ENCODE measurements at places on chromosomes 6 and 20. TPM values are rescaled to one million over a fixed set of nuclear protein-coding genes. Genes with fewer than 3 reads are reported as not detected.

GRCh38 chr6:155595284-155595683, 139.6 kb upstream of the NOX3 start:
- no peaks in the 10 kb centered on the region for H3K4me1 ChIP-seq
- no peak overlapping the region for H3K4me3 ChIP-seq
- H3K27me3 ChIP-seq: no peaks in the 10 kb centered on the region
- H3K36me3 ChIP-seq: no peaks in the 10 kb centered on the region
- DNase-seq: no peak
- H3K27ac ChIP-seq: no peak overlapping the region

DNA sequence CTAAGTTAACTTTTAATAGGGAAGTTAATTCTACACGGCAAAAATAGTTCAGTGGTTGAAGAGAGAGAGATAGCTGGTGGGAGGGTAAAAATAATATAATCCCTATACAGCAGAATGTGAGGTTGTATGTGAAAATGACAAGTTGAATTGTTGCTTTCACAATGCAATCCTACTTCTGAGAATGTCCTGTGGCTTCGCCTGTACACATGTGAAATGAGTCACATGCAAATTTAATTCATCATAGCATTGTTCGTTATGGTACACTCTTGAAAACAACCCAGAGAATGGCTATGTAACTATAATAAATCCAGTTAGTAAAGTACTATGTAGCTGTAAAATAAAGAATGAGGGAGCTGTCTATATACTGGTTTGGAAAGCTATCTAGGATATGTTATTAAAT, 46.0 kb upstream of the HINT3 start:
- no peaks in the 10 kb centered on the region for H3K27me3 ChIP-seq
- DNase-seq: no peak
- H3K4me1 ChIP-seq: no peaks in the 10 kb centered on the region
- no peak overlapping the region for H3K4me3 ChIP-seq

- H3K27ac ChIP-seq: no peak overlapping the region
- H3K4me3 ChIP-seq: no peak overlapping the region
These were observed 125.3 kb upstream of the NOX3 start for GRCh38 chr6:155580904-155581303.

GRCh38 chr6:77561768-77562314, 91.0 kb upstream of the MEI4 start:
- no peak for DNase-seq
- H3K4me3 ChIP-seq: no peak overlapping the region
- no peaks in the 10 kb centered on the region for H3K36me3 ChIP-seq
- H3K27ac ChIP-seq: no peak overlapping the region
- no peaks in the 10 kb centered on the region for H3K4me1 ChIP-seq

- DNase-seq: peak; percentile 85
- H3K4me3 ChIP-seq: no peak overlapping the region
- no peaks in the 10 kb centered on the region for H3K36me3 ChIP-seq
- peaks cover 40% of the 10 kb centered on the region for H3K4me1 ChIP-seq
- peak overlapping the region; percentile 82 for H3K27ac ChIP-seq
These were observed 15.0 kb upstream of the ABHD16B start for GRCh38 chr20:63846128-63846771.

MED23 gene
- 42.3 TPM for total RNA-seq

TCEA2 gene
- total RNA-seq: 60.8 TPM

PRDM13 gene
- not detected for total RNA-seq

All from spleen (tissue), 13 donors.